ENCODE measurements at places on chromosomes 6 and 20.

GRCh38 chr6:118288355-118289124 lies 259.6 kb upstream of the PLN start:
- DNase-seq = no peak

GRCh38 chr6:63923139-63923739 lies 287.6 kb downstream of the PHF3 start:
- no peak for DNase-seq

DNA sequence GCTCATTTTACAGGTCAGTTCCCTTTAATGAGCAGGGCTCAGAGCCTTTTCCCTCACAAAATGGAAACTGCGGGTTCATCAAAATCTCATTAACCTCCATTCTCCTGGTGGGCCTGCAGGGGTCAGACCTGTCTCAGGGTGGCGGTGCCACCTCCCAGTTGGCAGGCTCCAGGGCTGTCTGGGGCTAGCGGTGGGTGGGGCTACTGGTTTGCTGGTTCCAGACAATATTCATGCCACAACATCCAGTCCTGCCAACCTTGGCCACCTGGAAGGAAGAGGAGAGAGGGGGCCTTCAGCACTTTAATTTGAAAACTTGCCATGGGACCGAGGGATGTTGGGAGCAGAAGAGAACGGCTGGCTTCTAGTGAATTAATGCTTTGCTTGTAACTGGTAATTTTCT lies 41.9 kb upstream of the CTNNBL1 start:
- DNase-seq = no peak

DNA sequence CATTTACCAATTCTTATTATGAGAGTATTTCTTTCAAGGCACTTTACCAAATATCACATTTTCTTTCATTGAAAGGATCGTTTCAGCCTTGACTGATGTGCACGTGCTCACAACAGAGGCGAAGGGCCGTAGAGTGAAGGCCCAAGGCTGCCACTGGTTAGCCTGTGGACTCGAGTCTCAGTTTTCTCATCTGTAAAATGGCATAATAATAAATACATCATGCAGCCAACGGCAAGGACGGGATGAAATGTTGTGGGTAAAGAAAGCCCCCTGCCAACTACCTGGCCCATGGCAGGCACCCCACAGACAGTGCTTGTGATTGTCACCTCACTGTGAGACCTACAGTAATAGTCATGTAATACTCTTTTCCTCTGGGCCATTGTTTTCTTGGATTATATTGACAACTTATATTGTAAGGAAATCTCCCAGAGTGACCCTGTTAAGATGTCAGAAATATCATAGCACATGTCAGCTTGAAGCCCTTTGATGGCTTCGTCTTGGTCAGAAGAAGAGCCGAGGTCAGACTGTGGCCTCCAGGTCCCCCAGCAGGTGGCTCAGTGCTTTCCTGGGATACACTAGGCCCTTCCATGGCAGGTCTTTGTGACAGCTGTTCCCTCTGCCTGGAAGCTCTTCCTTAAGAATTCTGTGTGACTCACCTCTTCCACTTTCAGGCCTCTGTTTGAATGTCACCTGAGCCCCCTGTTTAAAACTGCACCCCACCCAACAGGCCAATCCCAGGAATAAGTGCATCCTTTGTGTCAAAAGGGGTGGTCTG lies 36.3 kb downstream of the FAM50B start:
- no peak for DNase-seq

DNA sequence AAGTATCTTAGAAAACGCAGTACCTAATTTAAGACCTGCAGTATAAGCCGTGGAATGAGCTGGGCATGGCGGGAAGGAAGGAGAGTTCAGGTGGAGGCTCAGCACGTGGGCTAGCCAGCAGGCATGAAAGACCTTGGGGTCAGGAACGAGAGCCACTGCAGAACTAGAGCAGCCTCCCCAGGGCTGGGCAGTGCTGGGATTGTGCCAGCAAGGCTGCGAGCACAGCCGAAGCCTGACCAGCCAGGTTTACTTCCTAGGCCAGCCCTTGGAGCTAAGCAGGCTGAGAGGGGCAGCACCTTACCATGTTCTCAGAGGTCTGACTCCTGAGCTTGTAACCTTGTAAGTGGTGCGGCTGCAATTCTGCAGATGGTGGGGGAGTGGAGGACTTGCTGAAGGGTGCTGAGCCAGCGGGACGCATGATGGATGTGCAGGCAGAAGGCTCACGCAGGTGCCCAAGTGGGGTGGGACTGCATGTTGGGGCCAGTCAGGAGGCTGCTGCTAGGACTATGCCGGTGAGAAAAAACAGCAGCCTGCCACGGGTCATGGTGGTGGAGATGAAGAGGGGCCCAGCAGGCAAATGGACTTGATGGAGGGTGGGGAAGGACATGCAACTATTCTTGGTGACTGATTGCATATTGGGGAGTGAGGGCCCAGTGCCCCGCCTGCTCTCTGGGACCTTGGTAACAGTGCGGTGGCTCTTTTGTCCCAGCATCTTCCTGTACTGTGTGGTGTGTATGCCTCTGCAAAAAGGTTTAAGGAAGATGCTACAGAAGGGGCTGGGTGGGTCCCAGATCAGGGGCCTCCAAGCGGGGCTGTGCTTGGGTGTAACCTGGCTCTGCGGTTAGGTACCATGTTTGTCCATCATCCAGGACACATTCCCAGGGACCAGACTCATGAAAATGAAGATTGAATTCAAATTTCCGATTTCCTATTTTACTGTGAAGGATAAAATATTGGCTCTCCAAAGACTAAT lies 37.6 kb upstream of the IRF4 start:
- no peak for DNase-seq

- no peak for DNase-seq
Measured at GRCh38 chr6:51472745-51473487, 614.5 kb downstream of the PKHD1 start.

- DNase-seq = no peak
Measured at GRCh38 chr6:160996131-160996601, 4.6 kb downstream of the MAP3K4 start.

DNA sequence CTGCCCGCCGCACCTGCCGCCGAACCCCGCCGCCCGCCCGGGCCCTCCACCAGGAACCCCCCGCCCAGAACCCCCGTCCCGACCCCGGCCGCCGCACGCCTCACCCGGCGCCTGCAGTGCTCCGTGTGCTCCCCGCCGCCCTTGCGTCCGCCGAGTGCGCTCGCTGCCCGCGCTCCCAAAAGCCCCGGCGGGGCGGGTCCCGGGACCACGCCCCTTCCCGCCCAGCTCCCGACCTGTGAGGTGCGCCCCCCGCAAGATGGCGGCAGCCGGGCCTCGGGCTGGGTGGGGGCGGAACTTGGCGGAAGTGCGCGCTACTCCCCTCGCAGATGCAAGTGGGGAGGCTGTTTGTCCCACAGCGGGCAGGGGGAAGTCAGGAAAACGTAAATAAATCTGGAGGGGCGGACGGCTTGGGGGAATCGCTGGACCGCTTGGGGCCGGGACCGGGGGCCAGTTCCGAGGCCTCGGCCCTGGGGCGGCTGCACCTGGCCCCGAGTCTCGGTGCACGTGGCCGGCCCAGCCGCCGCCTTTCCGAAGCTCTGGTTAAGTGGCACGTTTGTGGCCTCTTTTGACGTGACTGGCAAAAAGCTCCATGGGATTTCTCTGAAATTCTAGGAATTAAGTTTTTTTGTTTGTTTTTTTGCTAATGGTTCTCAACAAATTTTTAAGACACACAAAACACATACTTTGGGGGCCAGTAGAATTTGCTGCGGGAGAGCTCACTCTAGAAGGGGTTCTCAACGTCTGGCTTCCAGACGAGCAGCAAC lies at the start of gene EZR:
EZR (minus strand) TSS at position 156 of the 764 bp plus-strand sequence. CDS start 1,275 bp downstream, outside the sequence.
- DNase-seq = peak; percentile 81

DNA sequence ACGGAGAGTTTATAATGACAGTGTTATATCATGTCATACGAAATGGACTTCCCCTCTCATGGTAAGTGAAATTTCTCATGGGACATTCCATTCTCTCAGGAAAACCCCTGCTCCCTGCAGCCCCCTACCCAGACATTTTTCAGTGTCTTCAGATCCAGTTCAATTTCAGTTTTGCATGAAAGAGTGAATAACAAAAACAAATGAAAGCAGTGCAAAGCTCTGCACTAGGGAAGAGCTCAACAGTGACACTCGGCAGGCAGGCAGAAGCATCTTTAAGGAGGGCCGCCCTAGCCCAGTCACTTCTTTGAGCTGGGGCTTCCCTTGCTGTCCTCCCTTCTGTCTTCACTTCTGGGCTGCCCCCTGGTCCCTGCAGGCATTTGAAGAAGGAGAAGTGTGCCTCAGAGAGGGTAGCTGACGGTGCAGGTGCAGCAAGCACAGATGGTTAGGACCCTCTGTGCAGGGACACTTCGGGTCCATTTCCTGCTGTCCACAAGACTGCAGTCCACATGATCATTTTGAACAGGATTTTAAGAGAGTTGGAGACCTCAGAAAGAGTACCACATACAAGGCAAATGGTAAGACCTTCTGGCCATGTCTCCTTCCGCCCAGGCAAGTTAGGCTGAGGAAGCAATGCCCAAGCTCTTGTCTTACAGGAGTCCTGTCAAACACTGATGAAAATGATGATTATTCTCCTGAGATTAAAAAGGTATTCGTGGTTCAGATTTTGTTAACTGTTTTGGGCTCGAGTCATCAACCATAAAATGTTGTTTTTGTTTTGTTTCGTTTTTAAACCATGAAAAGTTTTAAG lies 5.4 kb upstream of the DUSP22 start:
- no peak for DNase-seq

DNA sequence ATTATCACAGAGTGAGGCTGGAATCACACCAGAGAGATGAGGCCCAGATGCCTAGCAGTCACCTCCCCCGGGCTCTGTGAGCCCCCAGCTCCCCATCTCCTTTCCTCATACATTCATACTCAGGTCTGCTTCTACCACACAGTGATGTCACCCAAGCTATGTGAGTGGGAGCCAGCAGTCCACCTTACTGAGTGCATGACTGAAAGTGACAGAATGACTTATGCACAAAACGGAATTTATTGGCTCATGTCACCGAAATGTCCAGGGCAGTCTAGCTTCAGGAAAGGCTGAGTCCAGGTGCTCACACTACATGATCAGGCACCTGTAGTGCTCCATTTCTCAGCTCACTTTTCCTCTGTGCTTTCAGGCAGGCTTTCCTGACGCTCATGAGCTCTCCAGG lies 36.7 kb upstream of the CCN6 start:
- DNase-seq = no peak

DNA sequence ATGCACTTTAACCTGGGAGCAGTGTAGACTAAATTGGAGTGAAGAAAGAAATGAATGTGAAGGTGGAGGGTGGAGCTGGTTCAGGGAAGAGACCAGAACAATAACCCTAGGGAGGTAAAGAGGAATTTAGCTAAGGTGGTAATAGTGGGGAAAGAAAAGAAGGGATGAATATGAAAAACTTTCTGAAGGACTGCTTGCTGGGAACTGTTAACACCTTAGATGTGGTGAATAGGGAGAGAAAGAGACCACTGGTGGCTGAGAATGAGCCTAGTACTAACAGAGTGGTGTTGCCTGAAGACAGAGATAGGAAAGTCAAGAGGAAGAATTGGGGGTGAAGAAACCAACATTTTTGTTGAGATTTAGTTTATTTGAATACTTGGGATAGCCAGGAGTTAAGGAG lies 78.4 kb upstream of the HS3ST5 start:
- DNase-seq = no peak

GRCh38 chr6:35494161-35494563 lies 2.7 kb downstream of the TEAD3 start:
- no peak for DNase-seq

- DNase-seq = peak; percentile 26
Measured at GRCh38 chr6:149234051-149234962, 83.2 kb upstream of the TAB2 start.

- DNase-seq = no peak
Measured at GRCh38 chr20:45061244-45061643, 39.7 kb downstream of the KCNS1 start.

GRCh38 chr6:144460327-144461095 lies 175.4 kb downstream of the UTRN start:
- no peak for DNase-seq

- no peak for DNase-seq
Measured at GRCh38 chr20:62464990-62465389, 10.8 kb downstream of the GATA5 start.

DNA sequence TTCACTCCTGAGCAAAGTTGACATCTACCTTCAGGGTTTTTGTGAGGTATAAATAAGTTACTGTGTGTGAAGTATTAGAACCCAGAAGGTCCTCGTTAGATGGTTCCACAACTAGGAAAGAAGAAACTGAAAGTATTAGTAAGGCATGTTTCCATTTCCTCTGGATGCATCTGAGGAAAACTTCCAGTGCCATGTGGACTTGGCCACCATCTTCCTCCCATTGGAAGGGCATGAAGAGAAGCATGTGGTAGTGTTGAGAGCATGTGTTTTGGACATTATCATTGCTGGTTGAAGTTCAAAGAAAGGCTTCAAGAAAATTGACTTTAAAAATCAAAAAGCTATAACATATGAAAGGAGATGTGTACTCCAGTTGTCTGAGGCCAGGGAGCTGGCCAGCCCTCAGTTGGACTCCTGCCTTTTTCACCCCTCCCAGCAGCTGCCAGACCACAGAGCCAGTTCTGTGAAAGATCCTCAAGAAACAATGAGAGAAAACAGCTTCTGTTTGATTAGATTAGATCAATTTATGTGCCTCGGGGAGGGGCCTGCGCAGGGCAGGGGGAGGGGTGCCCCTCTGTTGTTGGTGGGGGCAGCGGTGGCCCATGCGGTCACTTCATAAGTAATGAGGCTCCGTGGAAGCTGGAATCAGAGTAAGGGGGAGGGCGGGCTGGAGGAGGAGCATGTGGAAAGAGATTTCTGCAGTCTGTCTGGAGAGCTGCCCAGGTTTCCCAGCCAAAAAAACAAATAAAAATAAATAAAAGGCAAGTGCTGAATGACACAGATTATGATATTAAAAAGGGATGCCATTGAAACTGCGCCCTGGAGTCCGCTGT lies 154.0 kb downstream of the JARID2 start:
- DNase-seq = no peak

DNA sequence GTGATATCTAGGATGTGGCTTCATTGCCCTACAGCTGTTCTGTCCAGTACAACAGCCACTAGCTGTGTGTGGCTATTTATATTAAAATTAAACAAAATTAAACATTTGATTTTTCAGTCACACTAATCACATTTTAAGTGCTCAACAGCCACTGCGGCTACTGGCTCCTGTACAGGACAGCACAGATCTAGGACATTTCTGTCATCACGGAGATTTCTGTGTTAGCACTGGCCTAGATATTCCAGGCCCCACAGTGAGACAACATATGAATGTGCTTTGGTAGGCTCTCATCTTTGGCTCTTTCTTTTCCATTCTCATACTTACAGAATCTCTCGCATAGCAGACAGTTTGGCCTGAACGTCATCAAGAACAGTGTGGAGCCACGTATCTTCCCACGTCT lies 48.4 kb upstream of the ZBTB24 start:
- no peak for DNase-seq

Data from activated CD4-positive, alpha-beta T cell treated with anti-CD3 and anti-CD28 coated beads, Interleukin-2, amount 50 U/mL, for 1 hour (primary cell).